ENCODE measurements at places on chromosomes 16 and 17. TPM values are rescaled to one million over a fixed set of nuclear protein-coding genes. Genes with fewer than 3 reads are reported as not detected.

Gene FA2H
- total RNA-seq: not detected

Gene CCL11
- total RNA-seq: not detected

Gene TBC1D3H
- not detected for total RNA-seq

Gene RHBDF1
- total RNA-seq: 13.8 TPM

Gene DOC2A
- total RNA-seq: not detected

Gene FGF11
- total RNA-seq: 0.18 TPM

Gene CEP295NL
- total RNA-seq: 0.72 TPM

DNA sequence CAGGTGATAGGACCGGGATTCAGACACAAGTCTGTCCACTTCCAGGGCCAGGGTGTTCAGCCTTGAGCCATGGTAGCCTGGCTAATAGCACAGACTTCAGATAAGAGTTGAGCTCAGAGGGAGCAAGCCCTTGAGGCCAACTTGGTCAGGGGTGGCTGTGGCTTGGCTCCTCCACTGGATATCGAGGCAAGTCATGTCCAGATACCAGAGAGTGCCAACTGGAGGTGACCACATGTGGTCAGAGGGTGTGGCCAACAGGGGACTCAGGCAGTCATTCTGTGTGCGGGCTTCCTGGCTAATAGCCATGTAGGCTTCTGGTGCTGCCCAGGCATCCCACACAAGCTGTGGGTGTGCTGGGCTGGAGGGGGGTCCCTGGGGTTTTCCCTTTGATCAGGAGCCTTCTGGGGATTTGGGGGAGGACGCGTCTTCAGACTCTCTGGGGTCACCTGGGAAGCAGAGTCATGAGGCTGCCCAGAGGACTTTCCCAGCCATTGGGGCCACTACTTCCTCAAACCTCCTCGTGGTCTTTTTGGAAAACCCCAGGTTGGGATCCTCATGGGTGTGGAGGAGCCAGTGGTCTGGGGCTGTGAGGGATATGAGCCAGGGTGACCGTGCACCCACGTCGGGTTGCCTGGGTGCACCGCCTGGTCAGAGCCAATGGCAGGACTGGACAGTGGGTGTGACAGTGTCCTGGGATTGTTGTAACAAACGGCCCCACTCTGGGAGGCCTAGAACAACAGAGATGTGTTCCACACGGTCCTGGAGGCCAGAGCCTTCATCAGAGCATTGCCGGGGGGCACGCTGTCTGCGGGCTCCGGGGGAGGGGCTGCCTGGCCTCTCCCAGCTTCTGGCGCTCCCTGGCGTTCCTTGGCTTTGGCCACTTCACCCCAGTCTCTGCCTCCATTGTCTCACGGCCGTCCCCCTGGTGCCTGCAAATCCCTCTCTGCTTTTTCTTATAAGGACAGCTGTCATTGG, 25.0 kb downstream of the COX4I1 start:
- H3K36me3 ChIP-seq: no peaks in the 10 kb centered on the region
- H3K27ac ChIP-seq: no peak overlapping the region
- peaks cover 41% of the 10 kb centered on the region for H3K27me3 ChIP-seq
- no peak overlapping the region for H3K4me3 ChIP-seq
- H3K4me1 ChIP-seq: peaks cover 3% of the 10 kb centered on the region
- DNase-seq: no peak

GRCh38 chr17:55587608-55588139, 76.4 kb upstream of the SMIM36 start:
- no peaks in the 10 kb centered on the region for H3K27me3 ChIP-seq
- peak overlapping the region; percentile 90 for H3K27ac ChIP-seq
- H3K4me3 ChIP-seq: no peak overlapping the region
- peaks cover 20% of the 10 kb centered on the region for H3K4me1 ChIP-seq
- H3K36me3 ChIP-seq: no peaks in the 10 kb centered on the region

DNA sequence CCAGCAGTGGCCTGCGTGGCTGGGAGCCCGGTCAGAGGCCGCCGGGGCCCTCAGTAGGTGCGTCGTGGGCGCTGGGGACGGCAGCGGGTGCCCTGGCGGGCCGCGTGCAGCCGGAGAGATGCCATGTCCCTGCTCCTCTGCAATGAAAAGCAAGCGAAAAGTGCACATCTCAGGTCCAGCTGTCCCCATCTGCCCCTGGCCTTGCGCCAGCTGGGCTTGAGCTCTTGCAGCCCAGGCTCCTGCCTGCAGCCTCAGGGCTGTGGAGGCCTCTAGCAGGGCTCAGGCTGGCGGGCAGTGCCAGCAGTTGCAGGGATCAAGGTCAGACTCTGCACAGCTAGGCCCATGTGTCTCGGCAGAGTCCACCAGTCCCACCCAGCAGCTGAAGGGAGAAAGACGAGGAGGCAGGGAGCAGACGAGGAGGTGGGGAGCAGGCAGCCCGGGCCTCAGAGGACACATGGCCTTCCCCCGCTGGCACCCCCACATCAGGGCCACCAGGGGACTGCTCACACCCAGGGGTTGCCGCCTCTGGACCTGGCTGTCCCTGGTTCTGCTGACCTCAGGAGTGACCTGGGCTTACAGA, 11.2 kb downstream of the SLC16A3 start:
- peaks cover 75% of the 10 kb centered on the region for H3K36me3 ChIP-seq
- no peak overlapping the region for H3K4me3 ChIP-seq
- H3K27me3 ChIP-seq: no peaks in the 10 kb centered on the region
- H3K27ac ChIP-seq: peak overlapping the region; percentile 25
- H3K4me1 ChIP-seq: peaks cover 50% of the 10 kb centered on the region
- DNase-seq: no peak

GRCh38 chr17:36946726-36947091, 2.0 kb upstream of the AATF start:
- no peak for DNase-seq
- H3K27me3 ChIP-seq: peaks cover 58% of the 10 kb centered on the region
- H3K27ac ChIP-seq: no peak overlapping the region

DNA sequence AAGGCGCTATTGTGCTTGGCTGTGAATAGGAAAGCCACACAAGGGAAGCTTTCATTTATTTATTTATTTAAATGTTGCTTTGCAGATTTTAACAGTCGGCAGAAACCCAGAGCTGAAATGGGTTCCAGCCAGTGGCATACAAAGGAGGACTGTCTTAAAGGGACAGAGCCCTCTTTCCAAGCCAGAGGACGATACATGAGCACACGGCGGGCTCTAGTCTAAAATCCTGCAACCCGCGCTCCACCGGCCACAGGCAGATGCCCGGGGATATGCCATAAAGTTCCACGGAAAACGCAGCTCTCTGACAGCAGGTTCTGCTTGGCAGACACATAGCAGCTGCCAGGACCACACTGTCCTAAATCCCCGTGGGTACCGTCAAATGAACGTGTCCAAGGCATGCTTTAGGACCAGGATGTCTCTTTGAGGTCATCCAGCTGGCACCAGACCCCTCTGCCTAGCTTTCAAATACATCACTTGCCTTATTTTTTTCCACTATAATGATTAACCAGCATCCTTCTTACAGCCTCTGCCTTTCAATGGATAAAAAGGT, 64.6 kb downstream of the CYTH1 start:
- peaks cover 11% of the 10 kb centered on the region for H3K4me1 ChIP-seq
- no peak overlapping the region for H3K27ac ChIP-seq
- DNase-seq: peak; percentile 26
- peak overlapping the region; percentile 34 for H3K4me3 ChIP-seq
- no peaks in the 10 kb centered on the region for H3K36me3 ChIP-seq

- H3K4me1 ChIP-seq: peaks cover 26% of the 10 kb centered on the region
- 0 out of 2 replicates have a peak, but pooled peaks cover 2% of the 10 kb centered on the region for H3K27me3 ChIP-seq
- DNase-seq: peak; percentile 60
- H3K4me3 ChIP-seq: no peak overlapping the region
- no peaks in the 10 kb centered on the region for H3K36me3 ChIP-seq
Observed at GRCh38 chr17:41792845-41793783, 6.6 kb upstream of the JUP start.

- no peak for DNase-seq
- no peaks in the 10 kb centered on the region for H3K27me3 ChIP-seq
- no peak overlapping the region for H3K27ac ChIP-seq
- H3K4me1 ChIP-seq: no peaks in the 10 kb centered on the region
- H3K4me3 ChIP-seq: no peak overlapping the region
Observed at GRCh38 chr17:8712698-8713097, 31.9 kb downstream of the CCDC42 start.

DNA sequence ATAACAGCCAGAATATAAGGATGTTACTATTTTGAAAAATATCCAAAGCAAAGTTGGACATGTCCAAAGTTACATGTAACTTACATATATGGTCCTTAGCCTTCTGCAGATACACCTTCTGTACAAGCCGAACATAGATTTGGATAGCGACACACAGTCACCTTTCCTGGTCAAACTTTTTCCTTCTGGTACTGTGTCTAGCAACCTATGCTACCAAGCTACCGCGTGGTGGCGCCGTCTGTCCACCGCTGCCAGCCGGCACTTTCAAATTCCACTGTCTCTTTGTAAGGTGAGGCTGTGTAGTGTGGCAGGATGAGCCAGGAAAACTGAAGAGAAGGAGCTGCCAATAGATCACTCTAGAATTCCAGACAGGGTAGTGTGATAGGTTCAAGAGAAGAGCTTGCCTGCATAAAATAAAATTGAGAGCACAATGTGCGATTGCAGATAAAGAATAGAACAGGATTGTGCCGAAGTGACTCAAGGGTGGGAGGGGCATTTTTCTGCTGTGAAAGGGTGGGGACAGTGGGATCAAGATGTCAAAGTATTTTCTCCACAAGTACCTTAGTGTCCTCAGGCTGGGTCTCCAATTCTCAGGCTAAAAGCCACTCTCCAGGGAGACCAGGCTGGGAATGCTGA, 366.9 kb downstream of the SLC39A11 start:
- no peak overlapping the region for H3K27ac ChIP-seq
- H3K27me3 ChIP-seq: no peaks in the 10 kb centered on the region
- H3K4me1 ChIP-seq: peaks cover 8% of the 10 kb centered on the region
- no peaks in the 10 kb centered on the region for H3K36me3 ChIP-seq

- no peak for DNase-seq
- no peak overlapping the region for H3K4me3 ChIP-seq
- no peaks in the 10 kb centered on the region for H3K4me1 ChIP-seq
Observed at GRCh38 chr16:54649876-54650275, 280.8 kb upstream of the IRX5 start.

- no peak overlapping the region for H3K4me3 ChIP-seq
- H3K36me3 ChIP-seq: no peaks in the 10 kb centered on the region
- H3K27ac ChIP-seq: no peak overlapping the region
Observed at GRCh38 chr17:72671016-72671415, 421.5 kb downstream of the SLC39A11 start.

GRCh38 chr16:85002099-85002541, 9.2 kb downstream of the ZDHHC7 start:
- peak overlapping the region; percentile 51 for H3K27ac ChIP-seq
- no peaks in the 10 kb centered on the region for H3K27me3 ChIP-seq
- no peak overlapping the region for H3K4me3 ChIP-seq
- no peak for DNase-seq
- peaks cover 10% of the 10 kb centered on the region for H3K36me3 ChIP-seq
- peaks cover 51% of the 10 kb centered on the region for H3K4me1 ChIP-seq

DNA sequence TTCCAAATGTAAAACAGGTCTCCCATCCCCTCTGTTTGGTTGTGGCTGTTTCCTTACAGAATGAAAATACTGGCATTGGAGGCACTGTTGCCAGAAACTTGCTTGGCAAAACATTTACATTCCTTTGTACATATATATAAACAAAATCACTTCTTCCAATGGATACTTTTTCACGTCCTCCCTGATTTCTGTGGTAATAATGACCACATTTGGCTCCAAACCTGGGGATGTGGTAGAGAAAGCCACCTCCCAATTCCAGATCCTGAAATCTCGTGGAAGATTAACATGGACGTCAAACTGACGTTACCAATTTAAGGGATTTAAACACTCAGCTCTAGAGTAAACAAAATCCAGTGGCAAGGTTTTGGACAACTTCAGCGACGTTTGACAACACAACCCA, 370.8 kb upstream of the ZFHX3 start:
- peak overlapping the region; percentile 92 for H3K27ac ChIP-seq
- no peak overlapping the region for H3K4me3 ChIP-seq
- DNase-seq: peak; percentile 22
- H3K4me1 ChIP-seq: peaks cover 7% of the 10 kb centered on the region

- DNase-seq: no peak
- H3K36me3 ChIP-seq: no peaks in the 10 kb centered on the region
- H3K27ac ChIP-seq: no peak overlapping the region
Observed at GRCh38 chr16:2195322-2196161, 863 bp downstream of the CASKIN1 start.

DNA sequence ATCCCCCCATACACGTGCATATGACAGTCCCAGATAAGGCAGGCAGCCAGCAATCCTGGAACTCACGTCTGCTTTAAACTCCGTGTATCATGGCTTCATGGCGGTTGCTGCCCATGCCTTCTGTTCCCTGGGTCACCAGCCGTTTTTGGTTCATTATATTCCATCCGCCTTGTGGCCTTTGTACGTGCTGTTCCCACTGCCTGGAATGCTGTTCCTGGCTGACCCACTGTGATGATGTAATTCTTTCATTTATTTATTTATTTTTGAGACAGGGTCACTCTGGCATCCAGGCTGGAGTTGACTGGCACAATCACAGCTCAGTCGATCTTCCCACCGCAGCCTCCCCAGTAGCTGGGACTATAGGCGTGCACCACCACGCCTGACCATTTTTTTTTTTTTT, 136.7 kb upstream of the GSE1 start:
- H3K27ac ChIP-seq: no peak overlapping the region
- peaks cover 5% of the 10 kb centered on the region for H3K4me1 ChIP-seq
- no peak for DNase-seq
- H3K4me3 ChIP-seq: no peak overlapping the region
- H3K27me3 ChIP-seq: no peaks in the 10 kb centered on the region

- no peaks in the 10 kb centered on the region for H3K27me3 ChIP-seq
- no peak overlapping the region for H3K27ac ChIP-seq
- H3K36me3 ChIP-seq: no peaks in the 10 kb centered on the region
- DNase-seq: no peak
Observed at GRCh38 chr16:70653406-70653805, 7.0 kb downstream of the IL34 start.

- no peak overlapping the region for H3K27ac ChIP-seq
- no peaks in the 10 kb centered on the region for H3K4me1 ChIP-seq
- no peak for DNase-seq
- no peak overlapping the region for H3K4me3 ChIP-seq
- H3K36me3 ChIP-seq: no peaks in the 10 kb centered on the region
Observed at GRCh38 chr17:48767263-48767774, 38.8 kb upstream of the HOXB13 start.

DNA sequence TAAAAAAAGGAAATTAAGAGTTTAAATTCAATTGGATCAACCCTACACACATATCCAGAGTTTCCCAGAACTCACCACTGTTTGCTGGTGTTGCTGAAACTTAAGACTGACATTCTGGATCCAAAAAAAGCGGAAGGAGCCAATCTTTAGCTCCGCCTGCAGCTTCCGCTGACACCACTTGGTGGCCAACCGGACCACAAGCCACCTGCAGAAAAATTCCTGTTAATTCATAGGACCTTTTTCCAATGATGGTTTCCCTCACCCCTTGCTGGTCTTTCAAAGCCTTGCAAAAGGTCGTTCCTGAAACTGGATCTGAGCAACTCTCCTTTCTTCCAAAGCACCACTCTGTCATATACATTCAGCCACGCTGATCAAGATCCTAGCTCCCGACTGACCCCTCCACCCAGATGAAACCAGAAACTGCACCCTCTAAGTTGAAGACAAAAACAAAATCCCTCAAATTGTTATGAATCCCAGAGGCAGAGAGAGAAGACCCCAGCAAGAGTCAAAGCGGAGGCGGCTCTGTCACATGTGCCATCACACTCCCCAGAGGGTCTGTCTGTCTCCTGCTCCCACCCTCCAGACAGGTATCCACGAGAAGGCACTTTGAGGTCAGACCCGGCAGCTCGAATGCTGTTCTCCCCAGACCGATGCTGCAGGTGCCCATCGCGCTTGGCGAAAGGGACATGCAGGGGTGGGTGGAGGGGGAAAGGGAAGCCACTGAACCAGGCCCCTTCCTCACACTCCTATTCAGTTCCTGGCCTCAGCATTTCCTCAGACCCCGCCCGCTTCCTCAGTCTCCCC, 773 bp downstream of the BLTP2 start:
- peaks cover 35% of the 10 kb centered on the region for H3K36me3 ChIP-seq
- H3K27me3 ChIP-seq: no peaks in the 10 kb centered on the region
- H3K27ac ChIP-seq: peak overlapping the region; percentile 67
- peak; percentile 55 for DNase-seq
- peaks cover 2% of the 10 kb centered on the region for H3K4me1 ChIP-seq
